Stimulated activated CD4-positive, alpha-beta T cell treated with anti-CD3 and anti-CD28 coated beads, Interleukin-12 subunit alpha, Interleukin-12 subunit beta, amount 100 ng/mL, for 24 hours (primary cell): ENCODE measurements at places on chromosomes 3 and 15.

DNA sequence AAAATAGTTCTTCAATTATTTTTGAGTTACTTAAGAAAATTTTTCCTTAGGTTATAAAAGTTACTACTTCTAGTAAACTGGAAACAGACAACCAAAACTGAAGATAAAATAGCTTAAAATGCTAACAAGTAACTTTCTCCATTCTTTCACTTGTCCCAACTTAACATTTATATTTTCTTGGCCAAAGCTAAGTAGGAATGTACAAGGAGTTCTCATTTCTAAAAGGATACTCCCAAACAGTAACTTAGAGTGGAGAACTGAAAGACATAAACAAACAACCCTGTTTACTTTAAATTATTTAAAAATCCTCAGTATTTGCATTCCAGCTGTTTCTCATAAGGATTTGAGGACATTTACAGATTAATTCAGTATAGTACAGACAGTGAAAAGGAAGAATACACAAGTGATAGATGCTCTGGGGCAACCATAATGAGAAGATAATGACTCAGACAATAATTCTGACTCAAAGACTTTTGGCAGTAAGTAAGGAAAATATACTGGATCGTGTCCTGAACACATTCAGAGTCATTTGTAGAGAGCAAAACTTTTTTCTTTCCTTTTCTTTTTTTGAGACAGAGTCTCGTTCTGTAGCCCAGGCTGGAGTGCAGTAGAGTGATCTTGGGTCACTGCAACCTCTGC, 29.2 kb upstream of the ANXA2 start:
- DNase-seq, result no peak

GRCh38 chr3:189137416-189137815, 34.4 kb upstream of the TPRG1 start:
- DNase-seq, result no peak

GRCh38 chr3:173800154-173800553, 402.6 kb downstream of the NLGN1 start:
- no peak for DNase-seq

DNA sequence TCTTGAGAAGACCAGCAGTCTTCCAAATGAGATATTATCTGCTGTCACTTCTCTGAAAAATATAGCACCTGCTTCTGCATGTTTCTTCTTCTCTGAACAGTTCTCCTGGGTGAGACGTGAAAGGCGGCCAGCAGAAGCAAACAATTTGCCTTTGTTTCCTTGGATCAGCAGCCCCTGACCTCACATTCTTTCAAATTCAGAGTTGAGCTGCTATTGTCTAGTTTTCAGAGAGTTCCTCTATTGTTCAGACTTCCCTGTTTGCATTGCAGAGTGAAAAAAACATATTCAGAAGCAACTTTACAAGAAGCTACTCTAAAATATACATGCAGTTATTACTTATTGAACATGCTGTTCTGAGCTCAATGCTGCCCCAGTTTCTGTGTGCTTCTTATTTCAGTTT, 653.6 kb downstream of the NAALADL2 start:
- DNase-seq, result no peak

DNA sequence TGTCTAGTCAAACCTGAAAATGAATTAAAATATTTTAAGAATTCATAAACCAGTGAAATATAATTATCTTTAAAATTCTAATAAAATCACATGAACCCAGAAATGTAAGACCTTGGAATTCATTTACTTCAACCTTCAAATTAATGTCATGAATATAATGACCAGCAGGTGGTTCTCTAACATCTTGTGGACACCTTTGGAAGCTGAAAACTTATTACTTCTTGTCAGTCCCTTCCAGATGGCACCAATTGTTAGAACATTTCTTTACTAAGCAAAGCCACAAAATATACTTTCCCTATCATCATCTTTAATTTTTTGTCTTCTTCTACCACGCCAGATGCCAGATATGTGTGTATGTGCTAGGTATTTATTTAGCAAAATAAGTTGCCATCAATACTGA, 240.0 kb downstream of the MBNL1 start:
- DNase-seq, result no peak

GRCh38 chr15:91975241-91975978, 121.9 kb downstream of the SLCO3A1 start:
- no peak for DNase-seq

DNA sequence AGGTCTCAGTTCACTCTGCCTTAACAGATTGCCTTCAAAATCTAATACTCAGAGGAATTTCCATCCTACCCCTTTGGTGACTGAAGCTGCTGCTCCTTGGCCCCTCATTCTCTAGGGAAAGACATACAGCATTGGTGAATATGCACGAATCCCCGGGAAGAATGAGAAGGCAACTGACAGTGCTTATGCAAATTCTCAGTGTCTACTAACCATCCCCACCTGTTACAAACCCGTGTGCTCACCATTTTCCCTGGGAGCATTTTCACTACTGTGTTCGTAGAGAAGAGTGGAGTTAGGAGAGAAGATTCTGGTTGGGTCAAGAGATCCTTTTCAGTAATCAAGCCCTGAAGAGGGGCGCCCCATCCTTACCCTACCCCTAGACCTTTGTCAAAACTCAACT, 37.7 kb downstream of the SYNM start:
- DNase-seq, result no peak
